ENCODE measurements at places on chromosomes 2 and 18.

DNA sequence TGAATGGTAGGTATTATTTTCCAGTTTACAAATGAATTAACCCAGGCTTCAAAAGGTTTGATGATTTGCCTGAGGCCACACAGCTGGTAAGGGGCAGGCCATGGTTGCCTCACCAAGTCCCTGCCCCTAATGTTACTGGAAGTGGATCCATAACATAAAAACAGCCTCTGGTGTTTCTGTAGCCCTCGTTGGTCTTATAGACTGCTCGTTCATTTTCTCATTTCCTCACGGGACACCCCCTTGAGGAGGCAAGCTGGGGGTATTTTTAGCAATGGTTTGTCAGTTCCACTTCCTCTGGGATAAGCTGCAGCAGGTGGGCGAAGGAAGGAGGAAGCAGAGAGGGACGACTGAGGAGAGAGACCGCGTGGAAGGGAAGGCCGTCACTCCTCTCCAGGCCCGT lies 32.9 kb upstream of the NDUFV2 start:
- no peak for DNase-seq

DNA sequence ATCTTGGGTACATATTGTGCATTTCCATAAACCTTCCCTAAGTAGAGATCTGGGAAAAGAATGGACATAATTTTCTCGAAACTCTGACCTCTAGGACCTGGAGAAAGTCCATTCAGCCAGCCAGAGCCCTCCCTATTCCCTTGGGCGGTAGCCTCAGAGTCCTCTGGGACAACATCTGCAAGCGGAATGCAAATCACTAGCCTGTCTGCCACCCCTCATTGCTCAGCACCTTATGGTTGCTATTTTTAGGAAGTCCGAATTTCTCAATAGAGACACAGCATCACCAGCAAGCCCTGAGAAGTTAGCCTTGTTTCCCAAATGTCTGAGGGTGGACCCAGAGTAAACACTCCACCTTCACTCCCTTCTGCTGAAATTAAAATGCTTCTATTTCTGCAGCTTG lies 17.6 kb upstream of the CD28 start:
- no peak for DNase-seq

DNA sequence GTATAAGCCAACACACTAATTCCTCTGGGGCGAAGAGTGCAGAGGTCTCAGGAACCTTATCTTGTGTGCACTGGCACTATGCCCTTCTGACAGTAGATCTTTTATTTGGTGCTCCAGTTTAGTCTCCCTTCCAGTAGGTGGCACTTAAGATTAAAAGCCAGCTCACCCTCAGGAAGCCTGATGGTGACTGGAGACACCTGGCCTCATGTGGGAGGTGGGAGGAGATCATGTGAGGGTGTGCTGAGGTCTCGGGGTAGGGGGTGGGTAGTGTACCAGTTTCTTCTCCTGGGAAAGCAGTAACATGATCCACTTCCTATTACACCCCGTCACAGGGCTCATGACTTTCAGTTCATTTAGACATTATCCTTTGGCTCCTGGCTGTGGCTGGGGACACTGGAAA lies 654.9 kb downstream of the ADCYAP1 start:
- DNase-seq, result no peak

DNA sequence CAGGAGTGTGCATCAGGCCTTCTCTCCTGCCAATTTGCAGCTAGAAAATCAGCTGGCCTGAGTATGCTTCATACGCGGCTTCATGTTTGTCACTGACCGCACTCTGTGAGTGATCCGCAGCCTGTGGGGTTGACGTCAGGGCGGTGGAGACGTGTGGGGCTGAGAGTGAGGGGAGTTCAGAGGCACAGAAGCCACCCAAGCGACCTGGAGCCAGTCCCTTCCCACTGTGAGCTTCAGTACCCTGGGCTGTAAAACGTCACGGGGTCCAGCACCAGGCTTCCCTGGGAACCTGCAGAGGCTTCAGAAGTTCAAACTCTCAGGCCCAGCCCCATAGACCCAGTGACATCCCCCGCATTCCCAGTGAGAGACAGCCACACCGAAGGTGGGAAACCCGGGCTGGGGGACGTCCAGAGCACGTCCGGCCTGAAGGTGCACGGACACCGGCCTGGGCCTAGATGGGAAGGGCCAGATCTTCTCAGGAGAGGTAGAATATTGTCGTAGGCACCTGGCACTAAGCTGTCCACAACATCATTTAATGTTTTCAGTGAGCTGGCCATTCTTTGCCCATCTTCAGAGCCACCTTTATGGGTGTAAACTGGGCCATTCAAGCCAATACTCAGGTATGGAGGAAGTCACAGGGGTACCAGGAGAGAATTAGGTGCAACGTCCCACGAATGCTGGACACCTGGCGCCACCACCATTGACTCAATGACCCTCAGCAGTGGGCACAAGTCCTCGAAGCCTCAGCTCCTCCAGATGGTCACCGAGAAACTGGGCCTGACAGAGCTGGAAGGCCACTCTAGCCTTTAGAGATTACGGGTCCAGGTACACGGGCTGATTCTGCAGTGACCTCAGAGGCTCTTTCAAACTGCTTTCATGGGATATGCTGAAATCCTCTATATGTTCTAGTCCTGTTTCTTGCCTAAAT lies 235.6 kb upstream of the MYT1L start:
- no peak for DNase-seq

DNA sequence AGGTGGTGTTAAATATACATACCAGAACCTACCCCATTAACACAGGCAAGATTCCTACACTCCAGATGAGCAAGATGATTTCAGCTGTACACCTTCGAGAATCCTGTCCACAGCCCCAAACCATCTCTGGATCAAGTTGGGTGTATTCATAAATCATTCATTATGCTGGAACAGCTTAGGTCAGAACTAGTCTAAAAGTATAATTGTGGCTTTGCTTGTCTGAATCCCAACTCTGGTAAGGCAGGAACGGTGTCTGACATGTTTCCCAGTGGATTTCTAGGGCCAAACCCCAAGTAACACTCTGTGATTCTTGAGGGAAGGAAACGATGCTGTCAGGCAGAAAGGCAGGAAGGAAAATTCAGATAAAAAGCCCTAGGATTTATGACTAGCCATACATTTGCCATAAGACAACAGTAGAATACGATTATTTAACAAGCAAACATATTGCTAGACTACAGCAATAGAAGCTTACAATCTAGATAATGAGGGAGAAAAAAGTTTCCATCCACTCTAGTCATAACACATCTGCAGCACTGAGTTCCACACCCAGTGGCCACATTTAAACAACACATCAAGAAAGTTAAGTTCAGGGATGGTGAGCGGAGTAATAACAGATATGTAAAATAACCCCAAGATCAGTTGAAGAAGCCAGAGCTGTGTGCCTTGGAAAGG lies 444.8 kb downstream of the RND3 start:
- DNase-seq, result no peak

DNA sequence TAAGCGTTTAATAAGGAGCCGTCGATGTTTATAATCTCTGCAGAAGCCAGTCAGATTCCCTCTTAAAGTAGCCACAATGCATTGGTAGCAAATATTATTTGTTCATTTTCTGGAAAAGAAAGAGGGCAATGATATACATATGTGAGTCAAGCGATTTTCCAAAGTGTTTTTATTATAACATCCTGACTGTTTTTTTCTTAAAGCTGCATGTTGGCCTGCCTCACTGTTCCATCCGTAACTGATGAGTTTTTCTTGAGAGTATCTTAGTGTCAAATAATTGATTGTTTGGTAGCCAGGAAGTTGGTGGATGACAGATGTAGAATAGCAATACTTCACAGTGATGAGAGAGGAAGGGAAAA lies 3.7 kb downstream of the TSHZ1 start:
- no peak for DNase-seq

- DNase-seq, result peak; percentile 91
Measured at GRCh38 chr2:20097889-20098714, 46.7 kb upstream of the LAPTM4A start.

- no peak for DNase-seq
Measured at GRCh38 chr2:129481306-129482219, 497.9 kb upstream of the RAB6C start.

DNA sequence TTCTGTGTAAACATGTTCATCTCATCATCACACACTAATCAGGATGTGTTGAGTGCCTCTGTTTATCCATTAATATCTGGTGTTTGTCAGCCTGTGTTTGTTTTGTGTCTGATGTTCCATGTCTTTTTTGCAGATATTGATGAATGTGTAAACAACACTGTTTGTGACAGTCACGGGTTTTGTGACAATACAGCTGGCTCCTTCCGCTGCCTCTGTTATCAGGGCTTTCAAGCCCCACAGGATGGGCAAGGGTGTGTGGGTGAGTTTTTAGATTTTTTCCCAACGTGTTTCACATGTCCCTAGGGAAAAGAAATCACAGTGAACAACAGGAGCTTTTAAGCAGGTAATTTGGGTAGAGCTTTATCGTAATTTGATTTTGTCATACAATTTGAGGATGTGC lies 133.7 kb upstream of the RASGRP3 start:
- DNase-seq, result no peak

GRCh38 chr2:213007290-213007838 lies 144.0 kb downstream of the IKZF2 start:
- no peak for DNase-seq

DNA sequence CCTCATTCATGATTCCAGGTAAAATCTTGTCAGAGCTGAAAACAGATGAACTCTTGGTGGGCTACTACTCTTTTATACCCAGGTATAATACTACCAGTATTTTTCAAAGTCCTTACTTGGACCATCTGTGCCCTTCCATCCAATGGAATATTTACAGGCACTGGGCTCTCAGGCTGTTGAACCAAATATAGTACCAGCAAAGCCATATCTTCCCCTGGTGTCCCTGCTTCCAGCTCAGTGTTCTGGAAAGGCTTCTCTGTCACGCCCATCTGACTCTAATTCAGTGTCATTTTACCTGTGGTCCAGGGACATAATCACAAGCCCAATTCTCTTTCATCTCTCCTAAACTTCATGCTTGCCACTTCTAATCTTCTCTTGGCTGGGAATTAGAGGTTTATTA lies 119.2 kb upstream of the STK17B start:
- no peak for DNase-seq
